ENCODE measurements at places on chromosomes 3 and 15.

DNA sequence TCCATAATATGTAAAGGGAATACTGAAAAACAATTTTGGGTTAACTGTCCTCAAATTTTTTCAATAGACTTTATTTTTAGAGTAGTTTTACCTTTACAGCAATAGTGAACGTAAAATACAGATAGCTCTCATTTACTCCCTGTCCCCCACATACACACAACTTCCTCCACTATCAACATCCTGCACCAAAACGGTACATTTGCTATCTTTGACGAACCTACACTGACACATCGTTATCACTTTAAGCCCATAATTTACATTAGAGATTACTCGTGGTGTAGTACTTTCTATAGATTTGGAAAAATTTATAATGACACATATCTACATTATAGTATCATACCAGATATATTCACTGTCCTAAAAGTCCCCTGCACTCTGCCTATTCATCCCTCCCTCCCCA lies 16.9 kb upstream of the P2RY1 start:
- H3K4me3 ChIP-seq, result no peak overlapping the region
- H3K36me3 ChIP-seq, result no peaks in the 10 kb centered on the region
- no peaks in the 10 kb centered on the region for H3K27me3 ChIP-seq
- no peak for DNase-seq

DNA sequence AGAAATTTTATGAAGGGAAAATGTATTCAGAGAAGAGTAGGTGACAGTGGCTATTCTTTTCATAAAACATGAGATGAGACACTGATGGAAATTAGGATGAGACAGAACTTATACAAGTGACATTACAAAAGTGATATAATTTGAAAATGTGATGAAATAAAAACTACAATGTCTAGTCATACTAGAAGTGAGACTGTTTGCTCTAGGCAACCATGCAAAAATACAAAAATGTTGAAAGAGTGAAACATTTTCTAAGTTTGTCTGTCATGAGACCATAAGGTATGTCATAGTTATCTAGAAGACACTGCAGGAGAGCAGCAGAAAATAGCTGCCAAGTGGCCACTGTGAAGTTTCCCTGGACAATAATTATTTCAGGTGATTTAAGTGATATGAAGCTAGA lies 459.5 kb downstream of the DIPK2A start:
- no peaks in the 10 kb centered on the region for H3K4me1 ChIP-seq
- no peaks in the 10 kb centered on the region for H3K27me3 ChIP-seq
- no peak overlapping the region for H3K27ac ChIP-seq

DNA sequence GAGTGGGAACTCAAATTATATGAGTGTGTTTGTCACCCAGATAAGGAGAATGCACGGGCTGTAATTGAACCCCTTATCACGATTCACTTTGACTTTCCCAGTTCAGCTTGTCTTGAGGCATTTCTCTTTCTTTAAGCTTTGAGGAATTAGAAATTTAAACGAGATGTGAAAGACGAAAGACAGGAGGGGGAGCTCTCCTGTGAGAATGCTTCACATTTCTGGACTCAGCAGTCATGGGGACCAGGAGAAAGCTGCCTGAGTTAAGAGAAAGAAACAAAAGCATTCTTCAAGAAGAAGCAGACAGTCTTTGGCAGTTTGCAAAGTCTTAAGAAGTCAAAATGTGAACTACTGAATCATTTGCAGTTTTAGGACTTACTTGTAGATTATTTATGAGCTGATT lies 205.6 kb downstream of the NECTIN3 start:
- H3K36me3 ChIP-seq, result no peaks in the 10 kb centered on the region
- H3K4me3 ChIP-seq, result no peak overlapping the region

DNA sequence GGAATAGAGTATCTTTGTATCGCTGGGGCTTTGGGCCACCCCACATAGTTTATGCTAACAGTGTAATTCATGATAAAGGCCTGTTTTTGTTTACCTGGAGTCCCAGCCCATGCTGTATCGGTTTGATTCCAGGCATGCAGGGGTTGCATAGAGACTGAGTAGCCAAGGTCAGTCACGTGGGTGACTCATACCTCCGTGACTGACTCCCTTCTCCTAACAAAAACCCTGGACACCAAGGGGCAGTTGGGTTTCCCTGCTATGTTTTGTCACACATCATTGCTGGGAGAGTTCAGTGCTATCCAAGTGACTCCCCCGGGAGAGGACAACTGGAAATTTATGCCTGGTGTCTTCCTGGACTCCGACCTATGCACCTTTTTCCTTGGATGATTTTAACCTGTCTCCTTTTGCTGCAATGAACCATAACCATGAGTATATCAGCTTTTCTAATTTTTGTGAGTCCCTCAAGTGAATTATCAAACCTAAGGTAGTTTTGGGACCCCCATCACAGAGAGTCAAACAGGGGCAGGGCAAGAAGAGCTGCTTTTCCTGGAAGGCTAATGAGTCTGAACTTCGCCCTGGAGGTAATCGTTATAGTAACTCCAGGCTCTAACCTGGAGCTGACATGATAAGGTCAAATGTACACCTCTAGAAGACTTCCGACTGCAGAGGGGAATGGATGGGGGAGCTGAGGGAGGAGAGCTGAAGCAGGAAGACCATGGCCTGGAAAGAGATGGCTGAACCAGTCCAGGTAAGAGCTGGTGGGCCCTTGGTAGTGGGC lies 57.0 kb downstream of the SRGAP3 start:
- H3K27me3 ChIP-seq, result no peaks in the 10 kb centered on the region
- H3K4me1 ChIP-seq, result no peaks in the 10 kb centered on the region
- no peak for DNase-seq
- no peak overlapping the region for H3K27ac ChIP-seq
- H3K36me3 ChIP-seq, result no peaks in the 10 kb centered on the region
- H3K4me3 ChIP-seq, result no peak overlapping the region

DNA sequence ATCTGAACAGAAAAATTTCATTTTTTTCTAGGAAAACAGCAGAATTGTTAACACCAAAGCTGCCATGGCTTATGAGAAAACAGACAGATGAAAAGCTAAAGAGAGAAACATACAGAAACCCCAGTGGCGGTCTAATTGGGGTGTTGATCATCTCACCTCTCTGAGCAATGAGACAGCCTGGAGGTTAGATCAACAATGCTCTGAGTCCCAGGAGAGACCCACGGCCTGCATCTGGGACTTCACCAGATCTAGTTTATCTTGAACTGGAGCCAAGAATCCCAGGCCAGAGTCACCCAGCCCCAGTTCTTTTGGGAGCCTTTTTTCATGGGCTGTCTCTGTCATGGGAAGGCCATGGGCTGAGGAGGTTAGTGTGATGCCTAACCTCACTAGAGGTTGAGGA lies 3.5 kb upstream of the GALNT15 start:
- H3K4me3 ChIP-seq, result no peak overlapping the region
- DNase-seq, result no peak
- H3K27ac ChIP-seq, result no peak overlapping the region
- H3K36me3 ChIP-seq, result no peaks in the 10 kb centered on the region
- no peaks in the 10 kb centered on the region for H3K27me3 ChIP-seq

DNA sequence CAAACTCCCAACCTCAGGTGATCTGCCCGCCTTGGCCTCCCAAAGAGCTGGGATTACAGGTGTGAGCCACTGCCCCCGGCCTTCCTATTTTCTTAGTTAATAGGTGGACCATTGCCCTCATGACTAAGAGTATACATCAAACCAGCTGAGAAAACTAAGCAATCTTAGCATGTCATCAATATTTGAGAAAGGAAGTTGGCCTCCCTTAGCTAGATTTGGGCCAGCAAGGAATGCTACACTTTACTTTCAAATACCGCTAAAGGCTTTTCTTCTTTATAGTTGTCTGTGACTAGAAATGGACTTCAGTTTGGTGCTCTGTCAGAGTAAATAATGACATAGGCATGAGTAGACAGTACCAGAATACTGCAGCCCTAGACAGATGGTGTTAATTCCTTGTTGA lies 199.3 kb downstream of the GAP43 start:
- H3K4me3 ChIP-seq, result no peak overlapping the region
- H3K27me3 ChIP-seq, result no peaks in the 10 kb centered on the region
- no peaks in the 10 kb centered on the region for H3K4me1 ChIP-seq
- DNase-seq, result no peak
- no peaks in the 10 kb centered on the region for H3K36me3 ChIP-seq
- H3K27ac ChIP-seq, result no peak overlapping the region

DNA sequence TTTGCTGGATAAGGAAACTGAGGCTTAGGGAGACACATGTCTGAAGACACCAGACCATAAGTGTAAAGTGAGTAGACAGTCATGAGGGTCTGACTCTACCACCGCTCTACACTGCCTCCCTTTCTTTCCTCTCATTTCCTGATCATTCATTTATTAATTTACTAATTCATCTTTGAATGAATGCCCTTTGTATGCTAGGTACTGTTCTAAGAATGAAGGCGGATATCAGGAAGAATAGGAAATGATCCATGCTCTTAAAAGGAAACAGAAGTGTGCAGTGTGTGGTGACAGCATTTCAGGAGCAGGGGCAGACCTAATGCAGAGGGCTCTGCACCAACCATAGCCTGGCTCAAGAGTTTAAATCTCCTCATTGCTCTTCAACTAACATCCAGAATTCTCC lies 31.8 kb upstream of the PSMD6 start:
- no peak for DNase-seq
- no peak overlapping the region for H3K27ac ChIP-seq
- H3K4me3 ChIP-seq, result no peak overlapping the region
- H3K27me3 ChIP-seq, result no peaks in the 10 kb centered on the region
- no peaks in the 10 kb centered on the region for H3K36me3 ChIP-seq

All from lower lobe of right lung (tissue), 2 donors.